Hematopoietic multipotent progenitor cell treated with erythropoietin and hydrocortisone succinate and interleukin-3 and kit ligand, for 17 days (in vitro differentiated cells): ENCODE measurements at places on chromosomes 7 and 10.

DNA sequence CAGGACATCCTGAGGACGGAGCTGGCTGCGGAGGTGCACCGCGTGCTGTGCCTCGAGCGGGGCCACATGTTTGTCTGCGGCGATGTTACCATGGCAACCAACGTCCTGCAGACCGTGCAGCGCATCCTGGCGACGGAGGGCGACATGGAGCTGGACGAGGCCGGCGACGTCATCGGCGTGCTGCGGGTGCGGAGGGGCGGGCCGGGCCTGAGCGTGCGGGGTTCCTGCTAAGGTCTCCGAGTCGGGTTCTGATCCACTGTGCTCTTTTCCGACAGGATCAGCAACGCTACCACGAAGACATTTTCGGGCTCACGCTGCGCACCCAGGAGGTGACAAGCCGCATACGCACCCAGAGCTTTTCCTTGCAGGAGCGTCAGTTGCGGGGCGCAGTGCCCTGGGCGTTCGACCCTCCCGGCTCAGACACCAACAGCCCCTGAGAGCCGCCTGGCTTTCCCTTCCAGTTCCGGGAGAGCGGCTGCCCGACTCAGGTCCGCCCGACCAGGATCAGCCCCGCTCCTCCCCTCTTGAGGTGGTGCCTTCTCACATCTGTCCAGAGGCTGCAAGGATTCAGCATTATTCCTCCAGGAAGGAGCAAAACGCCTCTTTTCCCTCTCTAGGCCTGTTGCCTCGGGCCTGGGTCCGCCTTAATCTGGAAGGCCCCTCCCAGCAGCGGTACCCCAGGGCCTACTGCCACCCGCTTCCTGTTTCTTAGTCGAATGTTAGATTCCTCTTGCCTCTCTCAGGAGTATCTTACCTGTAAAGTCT is 10.4 kb downstream of the ATG9B start:
- peak; percentile 80 for DNase-seq

DNA sequence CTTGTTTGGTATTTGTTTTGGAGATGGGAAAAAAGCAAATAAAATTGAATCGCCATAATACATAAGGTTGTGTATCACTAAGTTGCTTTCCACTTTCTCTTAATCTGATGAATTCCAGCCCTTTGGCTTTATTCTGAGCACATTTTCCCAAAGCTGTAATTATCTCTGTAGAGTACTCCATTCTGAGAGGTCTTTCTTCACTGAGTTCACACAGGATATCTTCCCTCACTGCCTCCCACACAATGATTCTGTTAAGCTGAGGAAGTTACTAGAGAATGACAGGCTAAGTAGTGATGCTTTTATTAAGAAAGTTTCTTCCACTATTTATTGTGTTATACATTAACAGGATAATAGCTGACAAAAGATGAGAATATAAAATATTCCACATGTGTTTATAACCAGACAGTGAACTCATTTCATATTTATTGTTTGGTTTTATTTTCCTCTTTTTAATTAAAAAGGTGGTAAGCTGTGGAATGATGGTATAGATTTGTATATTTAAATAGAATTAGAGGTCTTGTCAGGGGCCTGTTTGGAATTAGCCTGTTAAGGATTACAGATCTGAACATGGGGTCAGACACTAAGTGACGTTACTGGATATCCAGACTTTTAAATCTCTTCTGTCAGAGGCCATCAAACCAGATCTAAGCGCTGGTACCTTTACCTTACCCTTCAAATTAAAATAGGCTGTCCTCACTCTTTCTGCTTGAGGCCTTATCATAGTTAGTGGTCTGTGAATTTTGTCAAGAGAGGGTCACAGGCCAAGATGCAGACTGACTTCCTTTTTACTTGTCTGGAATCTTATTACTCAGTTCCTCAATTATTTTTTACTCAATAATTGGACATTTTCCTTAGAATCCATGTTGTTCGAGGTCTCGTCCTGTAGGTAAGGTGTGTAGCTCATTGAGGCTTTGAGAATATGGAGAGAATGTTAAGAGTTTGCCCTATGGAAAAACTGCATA is 8.4 kb downstream of the PLXDC2 start:
- DNase-seq, result no peak

GRCh38 chr10:115129752-115130151 is 36.6 kb downstream of the ATRNL1 start:
- peak; percentile 34 for DNase-seq

- DNase-seq, result no peak
Measured at GRCh38 chr7:142592231-142592630, 157.0 kb upstream of the PRSS1 start.

DNA sequence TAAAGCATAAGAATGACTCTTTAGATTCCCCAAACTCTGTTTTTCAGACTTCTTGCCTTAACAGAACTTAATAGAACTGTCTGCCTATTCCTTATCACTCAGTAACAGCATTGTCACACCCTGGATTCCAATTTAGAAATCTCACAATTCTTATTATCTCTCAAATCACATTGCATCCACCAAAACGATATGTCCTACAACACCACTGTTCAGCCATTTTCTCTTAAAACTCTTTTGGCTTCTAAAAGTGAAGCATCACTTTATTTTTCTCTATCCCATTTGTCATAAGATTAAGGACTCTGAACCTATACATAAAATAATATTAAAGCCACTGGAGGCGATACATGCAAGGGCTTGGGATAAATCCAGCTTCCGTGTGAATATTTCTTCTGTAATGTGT is 1.2 kb upstream of the CPED1 start:
- DNase-seq, result no peak

DNA sequence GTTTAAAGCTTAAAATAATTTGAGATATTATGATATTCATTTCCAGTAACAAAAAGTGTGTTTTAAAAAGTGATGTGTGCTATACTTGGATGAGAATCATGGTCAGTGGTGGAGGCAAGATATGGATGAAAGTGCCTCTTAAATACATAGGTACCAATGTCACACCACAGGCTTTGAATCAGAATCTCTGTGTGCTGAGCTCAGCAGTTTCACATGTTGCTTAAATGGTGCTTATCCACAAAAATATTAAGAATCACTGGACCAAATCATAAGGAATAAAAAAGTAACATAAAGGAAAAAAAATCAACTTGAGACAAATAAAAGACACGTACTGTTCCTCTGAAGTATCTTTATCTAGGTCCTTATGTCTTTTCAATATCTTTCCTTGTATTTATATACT is 850.5 kb upstream of the POT1 start:
- no peak for DNase-seq

DNA sequence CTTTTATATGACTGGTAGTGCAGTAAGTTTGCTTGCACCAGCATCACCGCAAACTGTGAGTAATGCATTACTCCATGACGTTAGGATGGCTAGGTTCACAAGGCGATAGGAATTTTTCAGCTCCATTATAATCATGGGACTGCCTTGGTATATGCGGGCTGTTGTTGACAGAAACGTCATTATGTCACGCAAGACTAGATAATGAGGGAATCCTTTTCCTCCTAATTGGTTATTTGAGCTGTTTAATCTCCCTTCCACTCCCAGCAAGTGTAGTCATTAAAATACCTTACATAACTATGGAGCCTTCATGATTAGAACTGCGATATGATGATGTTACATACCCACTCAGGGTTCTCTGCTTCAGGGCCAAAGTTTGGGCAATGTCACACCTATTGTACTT is 17.3 kb downstream of the KLLN start:
- no peak for DNase-seq

GRCh38 chr10:5999440-6000165 is 22.3 kb upstream of the IL15RA start:
- no peak for DNase-seq

- no peak for DNase-seq
Measured at GRCh38 chr10:76736392-76736791, 901.2 kb downstream of the KCNMA1 start.

DNA sequence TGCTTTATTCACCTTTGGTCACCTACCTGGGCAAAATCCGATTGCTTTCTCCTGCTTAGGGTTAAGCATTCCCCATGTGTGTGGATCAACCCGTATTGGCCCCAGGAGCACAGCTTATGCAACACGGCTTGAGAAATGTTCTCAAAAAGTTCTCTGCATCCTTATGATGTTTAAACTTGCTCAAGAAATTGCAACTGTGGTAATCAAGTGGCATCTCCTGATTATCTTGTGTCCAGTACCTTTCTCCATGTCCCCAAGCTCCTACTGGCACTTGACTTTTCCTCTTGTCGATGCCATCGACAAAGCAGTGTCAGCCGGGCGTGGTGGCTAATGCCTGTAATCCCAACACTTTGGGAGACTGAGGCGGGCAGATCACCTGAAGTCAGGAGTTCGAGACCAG is 4.7 kb upstream of the PKD2L1 start:
- no peak for DNase-seq

- no peak for DNase-seq
Measured at GRCh38 chr7:37220664-37221063, 228.0 kb downstream of the ELMO1 start.

DNA sequence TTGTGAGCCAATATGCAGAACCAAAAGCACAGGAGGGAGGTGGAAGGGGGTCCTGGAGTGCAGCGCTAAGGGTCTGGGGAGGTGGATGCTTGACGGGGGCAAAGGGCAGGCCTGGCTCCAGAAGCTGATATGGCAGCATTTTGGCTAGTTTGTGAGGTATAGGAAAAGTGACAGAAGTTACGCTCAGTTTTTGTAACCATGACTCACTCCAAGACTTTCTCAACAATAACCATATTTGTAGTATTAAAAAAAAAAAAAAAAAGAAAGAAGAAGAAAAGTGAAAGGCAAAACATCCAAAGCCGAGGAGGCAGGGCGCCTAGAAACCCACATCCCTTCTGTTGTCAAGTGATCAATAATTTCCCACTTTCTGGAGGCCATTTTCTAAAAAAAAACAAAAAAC is 92.3 kb downstream of the RNF216 start:
- DNase-seq, result no peak

- DNase-seq, result no peak
Measured at GRCh38 chr7:130154131-130154500, 51.1 kb downstream of the TMEM209 start.

GRCh38 chr7:101814991-101815825 is 2.2 kb upstream of the CUX1 start:
- DNase-seq, result peak; percentile 57

- DNase-seq, result no peak
Measured at GRCh38 chr10:71756311-71757191, 16.8 kb downstream of the VSIR start.

GRCh38 chr10:120161111-120161510 is 268.6 kb downstream of the SEC23IP start:
- DNase-seq, result no peak

GRCh38 chr7:2936891-2937580 is 92.9 kb upstream of the GNA12 start:
- DNase-seq, result no peak

- DNase-seq, result no peak
Measured at GRCh38 chr7:116222501-116222900, 12.2 kb downstream of the TES start.

GRCh38 chr7:101915000-101915399 is 97.6 kb downstream of the CUX1 start:
- DNase-seq, result no peak

GRCh38 chr7:27241189-27242056 is 1.2 kb upstream of the EVX1 start:
- DNase-seq, result no peak

DNA sequence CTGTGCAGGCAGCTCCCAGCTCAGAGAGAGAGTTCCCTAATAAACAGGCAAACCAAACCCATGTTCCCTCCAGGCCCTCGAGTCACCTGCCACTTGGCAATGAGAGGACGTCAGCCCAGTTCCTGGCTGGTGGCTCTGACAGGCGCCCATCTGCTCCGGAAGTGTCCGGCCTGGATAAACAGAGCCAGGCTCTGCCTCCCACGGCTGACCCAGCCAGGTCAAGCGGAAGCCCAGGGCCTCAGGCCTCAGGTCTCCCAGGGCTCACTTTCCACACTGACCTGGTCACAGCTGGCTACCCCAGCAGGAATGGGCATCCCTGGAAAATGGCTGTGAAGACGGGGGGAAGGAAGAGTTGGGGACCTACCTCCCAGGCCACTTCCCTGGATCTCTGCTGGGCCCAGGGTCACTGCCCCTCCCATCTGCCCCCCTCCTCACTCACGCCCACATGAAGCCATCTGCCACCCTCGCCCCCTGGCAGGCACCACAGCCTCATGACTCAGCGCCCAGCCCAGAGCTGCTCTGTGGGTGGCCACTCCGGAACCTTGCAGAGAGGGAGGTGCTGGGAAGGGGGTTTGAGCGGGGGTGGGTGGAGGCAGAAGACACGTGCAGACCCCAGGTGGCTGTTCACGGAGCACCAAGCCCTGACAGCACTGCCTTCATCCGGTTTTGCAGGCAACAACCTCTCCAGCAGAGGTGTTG is 37.4 kb upstream of the DUSP5 start:
- no peak for DNase-seq

- DNase-seq, result no peak
Measured at GRCh38 chr7:37977243-37977642, 56.8 kb downstream of the EPDR1 start.

- no peak for DNase-seq
Measured at GRCh38 chr7:80334908-80335307, 177.0 kb downstream of the GNAT3 start.

DNA sequence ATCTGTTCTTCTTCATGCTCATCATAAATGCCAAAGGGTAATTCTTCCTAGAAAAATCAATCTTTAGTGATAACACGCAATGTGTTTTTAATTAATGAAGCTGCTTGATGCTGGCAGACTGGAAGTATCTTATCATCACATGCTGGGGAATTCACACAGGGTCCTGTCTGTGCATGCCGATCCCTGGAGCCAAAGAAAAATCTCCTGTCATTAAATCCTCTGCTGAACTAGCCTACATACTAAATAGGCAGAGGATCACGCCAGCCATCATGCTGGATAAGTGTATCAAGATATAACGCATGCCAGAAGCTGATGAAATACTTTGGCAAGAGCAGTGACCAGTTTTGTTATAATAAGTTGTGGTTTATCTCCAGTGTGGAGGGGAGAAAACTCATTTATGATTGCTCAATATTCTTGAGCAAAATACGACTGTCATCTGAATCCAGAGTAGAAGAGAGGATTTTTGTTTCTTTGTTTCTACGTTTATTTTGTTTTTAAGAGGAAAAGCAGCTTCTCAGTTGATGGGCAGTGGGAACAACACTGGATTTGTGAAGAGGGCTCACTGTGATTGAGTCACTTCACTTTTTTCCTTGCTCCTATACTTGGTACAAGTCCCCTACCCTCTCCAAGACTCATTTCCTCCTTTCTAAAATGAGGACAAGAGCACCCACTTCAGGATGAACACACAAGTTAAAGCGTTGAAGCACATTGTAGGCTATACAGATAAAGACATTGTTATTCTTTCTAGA is 649.1 kb downstream of the TNS3 start:
- no peak for DNase-seq

- DNase-seq, result no peak
Measured at GRCh38 chr7:108911016-108911415, 341.3 kb downstream of the DNAJB9 start.

DNA sequence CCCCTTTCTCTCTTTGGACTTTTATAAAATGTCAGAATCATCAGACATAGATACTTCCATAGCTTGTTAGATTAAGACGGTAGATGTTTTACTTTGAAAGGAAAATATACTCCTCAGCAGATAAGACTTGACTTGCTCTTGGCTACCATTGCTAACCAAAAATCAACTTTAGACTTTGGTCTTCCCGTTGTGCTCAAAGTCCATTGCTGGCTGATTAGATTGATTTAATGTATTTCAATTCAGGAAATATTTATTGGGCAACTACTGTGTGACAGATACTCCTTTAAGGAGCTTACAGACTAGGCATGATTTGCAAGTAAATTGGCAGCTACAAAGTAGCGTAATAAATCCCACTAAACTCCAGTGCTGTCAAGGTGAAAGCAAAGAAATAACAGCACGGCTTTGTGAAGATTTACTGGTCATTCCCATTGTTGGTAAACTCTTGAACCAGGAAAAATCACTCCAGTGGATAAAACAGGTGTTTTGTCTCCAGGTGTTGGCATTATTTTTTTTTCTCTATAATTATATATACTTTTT is 95.7 kb upstream of the ARMC3 start:
- DNase-seq, result no peak
